Activated T-cell treated with anti-CD3 and anti-CD28 coated beads, Interleukin-2, amount 50 U/mL, for 48 hours (primary cell): ENCODE measurements at places on chromosomes 7 and 10.
A peak's percentile ranks its signal among the peaks of the same experiment; 100 is the strongest.

DNA sequence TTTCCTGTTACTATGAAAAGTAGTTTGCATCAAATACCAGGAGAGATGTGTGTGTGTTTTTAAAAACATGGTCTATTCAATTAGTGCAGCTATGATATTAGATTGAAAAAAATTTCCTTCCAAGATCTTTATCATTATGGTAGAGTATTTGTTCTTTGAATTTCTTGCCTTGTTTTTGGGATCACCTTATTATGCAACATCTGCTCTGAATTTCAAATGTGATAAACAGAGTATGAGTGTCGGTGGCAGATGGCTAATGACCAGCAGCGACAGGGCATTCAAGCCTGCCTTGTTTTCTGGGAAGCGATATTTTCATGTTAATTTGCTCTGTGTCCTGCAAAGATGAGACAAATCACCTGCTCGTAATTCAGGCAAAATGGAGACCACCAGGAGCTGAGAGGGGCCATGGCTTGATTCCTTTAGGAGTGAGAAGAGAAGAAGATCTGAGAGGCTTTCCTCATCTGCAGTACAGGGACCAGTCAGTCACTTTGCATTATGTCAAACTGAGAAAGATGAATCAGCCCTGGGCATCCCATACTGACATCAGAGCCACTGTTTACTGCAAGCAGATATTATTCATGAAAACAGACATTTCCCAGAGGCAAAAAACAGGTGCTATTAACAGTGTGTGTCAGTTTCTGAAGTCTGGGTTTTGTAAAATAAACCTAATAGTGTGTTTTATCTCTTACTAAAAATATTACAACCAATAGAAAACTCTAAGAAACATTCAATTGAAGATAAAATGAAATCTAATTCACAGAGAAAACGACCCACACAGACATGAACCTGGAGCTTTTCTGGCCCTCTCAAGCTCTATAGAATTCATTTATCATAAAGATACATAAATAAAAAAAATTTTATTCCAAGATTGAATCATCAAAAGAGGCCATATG, 67.6 kb downstream of the CDK6 start:
- DNase-seq = peak; percentile 57

DNA sequence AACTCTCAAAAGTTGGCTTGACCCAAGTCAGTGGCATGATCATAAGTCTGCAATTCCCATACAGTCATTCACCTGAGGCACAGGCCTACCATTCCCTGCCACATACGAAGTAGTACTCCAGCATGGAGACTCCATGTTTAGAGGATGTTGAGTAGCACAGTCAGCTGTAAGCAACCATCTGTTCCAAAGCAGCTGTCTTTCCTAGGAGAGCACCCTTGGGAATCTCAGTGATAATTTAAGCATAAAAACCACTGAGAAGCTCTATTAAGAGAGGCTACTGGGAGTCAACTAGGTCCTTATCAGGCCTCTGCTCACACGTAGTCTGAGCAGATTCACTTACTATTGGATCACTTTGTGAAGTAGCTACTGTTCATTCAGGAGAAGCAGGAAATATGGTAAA, 61.6 kb upstream of the UNC5B start:
- no peak for DNase-seq

- DNase-seq = no peak
These were observed 2.4 kb upstream of the EBF3 start for GRCh38 chr10:129966370-129966888.

- DNase-seq = no peak
These were observed 278.6 kb downstream of the ARHGAP12 start for GRCh38 chr10:31650010-31650409.

DNA sequence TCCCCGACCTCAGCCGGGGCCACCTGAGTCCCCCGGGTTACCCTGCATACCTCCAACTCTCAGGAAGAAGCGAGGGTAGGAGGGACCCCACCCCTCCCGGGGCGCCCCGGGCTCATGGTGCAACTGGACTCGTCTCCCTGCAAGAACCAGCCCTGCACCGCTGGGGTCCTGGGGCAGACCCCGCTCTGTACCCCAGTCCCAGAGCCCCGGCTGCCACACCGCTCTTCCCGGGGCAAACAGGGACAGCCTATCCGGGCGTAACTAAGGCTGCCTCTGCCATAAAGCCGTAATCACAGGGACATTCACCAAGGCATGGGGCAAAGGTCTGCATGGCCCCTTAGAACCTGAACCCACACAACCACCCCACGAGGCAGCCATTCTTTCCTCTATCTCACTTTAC, 6.7 kb upstream of the MAFK start:
- no peak for DNase-seq

DNA sequence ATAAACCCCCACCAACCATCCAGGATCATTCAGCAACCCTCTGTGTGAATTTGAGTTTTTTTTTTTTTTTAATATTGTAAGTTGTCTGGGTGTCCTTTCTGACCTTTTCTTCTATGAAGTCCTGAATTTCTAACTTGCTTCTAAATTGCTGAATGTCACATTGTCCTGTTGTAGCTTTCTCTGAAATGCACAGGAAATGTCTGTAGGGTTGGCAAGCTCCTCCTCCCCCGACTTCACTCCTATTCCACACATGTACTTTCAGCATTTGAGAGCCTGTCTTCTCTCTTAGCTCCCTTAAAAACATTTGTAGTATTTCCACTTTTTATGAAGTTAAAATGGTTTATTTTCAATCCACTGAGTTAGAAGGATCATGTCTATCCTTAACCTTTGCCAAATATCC, 3.3 kb upstream of the CNNM2 start:
- no peak for DNase-seq
